ENCODE measurements at places on chromosomes 12 and 14.

GRCh38 chr12:109937371-109937770 is 37.3 kb downstream of the TCHP start:
- no peak for DNase-seq

DNA sequence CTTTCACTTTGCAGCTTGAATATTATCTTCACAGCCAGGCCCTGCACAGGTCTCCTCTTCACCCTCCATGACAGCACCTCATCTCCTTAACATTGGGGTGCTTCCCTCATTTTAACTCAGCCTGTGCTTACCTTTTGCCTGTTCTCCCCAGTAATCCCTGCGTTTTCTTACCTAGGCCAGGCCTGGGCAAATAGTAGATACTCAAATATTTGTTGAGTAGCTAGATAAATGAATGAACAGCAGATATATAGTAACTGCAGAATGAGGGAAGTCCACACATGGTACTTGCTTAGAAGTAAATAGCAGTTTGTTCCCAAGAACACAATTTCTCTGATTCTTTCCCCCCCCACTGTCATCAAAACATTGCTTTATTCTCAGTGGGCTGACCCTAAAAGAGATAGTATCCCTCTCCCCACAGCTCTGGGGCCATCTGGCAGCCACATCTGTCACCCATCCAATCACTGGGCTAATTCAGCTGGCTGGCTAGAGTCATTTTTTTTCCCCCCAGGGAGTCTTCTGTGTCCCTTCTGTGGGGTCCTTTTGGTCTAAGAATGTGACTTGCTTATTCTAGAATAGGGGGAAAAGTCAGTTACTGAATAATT is 43.2 kb downstream of the APPL2 start:
- DNase-seq: no peak

- DNase-seq: no peak
Observed at GRCh38 chr12:6824901-6825381, 3.3 kb upstream of the P3H3 start.

GRCh38 chr14:22572562-22573058 is 16.4 kb downstream of the DAD1 start:
- DNase-seq: no peak

DNA sequence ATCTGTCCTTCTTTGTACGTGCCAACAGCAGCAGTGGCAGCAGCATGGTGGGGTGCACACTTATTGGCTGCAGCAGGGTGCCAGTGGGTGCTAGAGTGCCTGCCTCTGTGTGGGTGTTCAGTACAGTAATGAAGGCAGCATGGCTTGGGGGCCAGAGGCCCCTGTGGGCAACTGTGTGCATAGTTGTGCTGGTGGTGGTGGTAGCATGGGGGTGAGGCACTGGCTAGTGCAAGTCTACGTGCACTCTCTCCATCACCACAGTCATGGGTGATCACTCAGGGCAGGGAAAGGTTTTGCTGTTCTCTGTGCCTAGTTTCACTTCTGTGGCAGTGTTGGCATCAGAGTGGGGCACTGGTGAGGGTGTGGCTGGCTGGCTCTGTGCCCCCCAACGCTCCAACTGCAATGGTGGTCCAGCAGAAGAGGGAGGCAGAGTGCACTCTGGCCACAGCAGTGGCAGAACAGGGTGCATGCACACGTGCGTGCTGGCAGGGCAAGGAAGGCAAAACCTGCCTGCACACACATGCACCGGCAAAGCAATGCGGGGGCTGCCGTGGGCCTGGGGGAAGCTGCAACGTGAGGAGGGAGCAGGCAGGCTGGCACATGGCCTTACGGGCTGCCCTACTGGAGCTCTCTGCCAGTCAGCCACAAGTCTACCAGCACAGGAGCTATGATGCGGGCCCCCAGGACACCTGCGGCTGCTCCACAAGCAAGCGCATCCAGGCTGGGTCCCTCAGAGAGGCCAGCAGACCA is 60.1 kb downstream of the CRACR2A start:
- no peak for DNase-seq

GRCh38 chr12:30582943-30583342 is 112.7 kb downstream of the IPO8 start:
- DNase-seq: no peak

DNA sequence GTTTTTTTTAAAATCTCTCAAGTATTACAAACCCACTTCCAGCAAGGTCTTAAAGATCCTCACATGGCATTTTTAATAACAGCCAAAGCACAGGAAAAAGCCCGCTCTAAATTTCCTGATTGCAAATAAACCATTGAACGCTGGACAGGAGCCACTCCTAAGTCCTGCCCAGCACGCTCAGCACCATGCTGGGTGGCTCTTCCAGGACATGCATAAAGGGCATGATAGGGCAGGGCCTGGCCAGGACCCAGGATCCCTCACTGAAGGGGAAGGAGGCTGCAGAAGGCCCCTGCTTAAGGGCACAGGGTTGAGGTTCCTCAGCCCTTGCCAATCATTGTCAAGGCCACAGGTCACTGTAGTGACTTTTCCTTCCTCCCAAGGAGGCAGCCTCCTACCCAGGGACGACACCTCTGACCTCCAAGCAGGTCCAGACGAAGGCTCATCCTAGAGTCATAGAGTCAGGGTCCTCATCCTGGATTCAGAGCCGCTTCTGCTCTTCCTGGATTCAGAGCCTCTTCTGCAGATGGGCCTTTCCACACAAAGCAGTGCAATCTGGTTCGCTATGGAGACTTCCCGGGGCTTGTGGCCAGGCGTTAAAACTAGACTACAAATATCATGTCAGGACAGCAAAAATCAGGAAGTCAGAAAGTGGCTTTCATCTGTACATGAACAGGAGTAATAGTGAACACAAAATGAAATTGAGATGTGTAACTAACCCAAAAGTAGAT is 123.8 kb downstream of the GCH1 start:
- no peak for DNase-seq

DNA sequence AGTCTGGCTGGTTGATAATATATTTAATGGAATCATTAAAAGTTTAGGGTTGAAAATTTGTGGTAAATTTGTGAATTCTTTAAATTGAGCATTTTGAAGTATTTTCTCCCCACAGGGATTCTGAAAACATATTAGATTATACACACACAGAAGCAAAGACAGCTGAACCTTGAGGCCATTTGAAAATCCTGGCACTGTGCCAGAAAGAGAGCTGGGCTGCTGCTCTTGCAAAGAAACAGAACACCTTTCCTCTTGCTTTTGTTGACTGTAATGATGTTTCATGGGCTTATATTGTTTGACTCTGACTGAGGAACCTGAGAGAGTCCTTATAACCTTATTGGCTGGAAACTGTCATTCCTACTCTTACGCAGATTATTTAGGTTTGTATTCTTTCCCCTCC is 4.8 kb downstream of the RNF34 start:
- DNase-seq: peak; percentile 75

DNA sequence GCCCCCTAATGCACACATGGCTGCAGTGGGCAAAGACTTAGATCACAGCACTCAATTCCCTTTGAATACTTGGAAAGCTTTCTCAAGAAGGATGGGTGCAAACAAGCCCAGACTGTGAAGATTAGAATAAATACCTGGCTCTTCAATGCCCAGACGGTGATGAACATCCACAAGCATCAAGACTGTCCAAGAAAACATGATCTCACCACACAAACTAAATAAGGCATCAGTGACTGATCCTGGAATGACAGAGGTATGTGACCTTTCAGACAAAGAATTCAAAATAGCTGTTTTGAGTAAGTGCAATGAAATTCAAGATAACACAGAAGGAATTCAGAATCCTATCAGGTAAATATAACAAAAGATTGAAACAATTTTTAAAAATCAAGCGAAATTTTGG is 43.8 kb upstream of the ZDHHC17 start:
- no peak for DNase-seq

- no peak for DNase-seq
Observed at GRCh38 chr12:22083167-22083566, 37.1 kb downstream of the CMAS start.

DNA sequence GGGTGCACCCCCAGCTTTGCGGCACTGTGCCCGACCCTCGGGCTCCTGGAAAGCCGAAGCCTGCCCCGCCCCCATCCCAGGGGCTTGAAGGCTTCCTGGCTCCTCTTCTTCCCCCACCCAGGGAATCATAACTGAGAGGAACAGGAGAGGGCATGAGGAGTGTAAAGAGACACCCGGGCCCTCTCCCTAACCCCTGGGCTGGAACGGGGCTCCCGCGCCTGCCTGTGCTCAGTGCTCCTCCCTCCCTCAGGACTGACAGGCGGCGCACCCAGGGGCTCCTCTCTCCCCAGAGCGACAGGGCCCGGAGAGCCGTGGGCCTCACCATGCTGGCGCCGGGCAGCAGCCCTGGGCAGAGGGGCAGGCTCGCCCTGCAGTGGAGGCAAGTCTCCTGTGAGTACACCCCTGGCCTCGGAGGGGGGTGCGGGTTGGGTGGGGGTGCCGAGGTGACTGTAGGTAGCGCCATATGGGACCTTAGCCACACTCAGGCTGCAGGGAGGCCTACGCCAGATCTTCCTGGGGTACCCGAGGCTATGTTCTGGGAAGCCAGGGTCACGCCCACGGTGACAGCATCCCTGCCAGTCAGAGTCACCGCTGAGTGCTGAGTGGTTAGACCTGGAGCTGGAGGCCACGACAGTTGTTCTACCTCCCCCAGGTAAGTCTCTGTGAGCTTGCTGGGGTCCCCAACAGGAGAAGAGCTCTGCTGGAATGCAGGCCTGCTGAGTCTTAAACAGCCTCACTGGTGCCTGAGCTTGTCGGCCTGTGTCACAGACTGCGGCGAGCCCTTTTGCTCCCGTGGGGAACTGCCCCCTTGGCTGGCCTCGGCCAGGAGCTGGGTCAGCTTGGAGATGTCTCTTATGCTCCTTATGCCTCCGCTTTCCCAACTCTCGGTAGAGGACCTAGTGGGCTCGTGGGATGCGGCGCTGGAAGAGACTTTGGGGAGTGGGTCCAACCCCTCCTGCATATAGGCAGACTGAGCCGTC is 7.8 kb downstream of the LRTM2 start:
- no peak for DNase-seq

- DNase-seq: no peak
Observed at GRCh38 chr12:85695097-85695715, 141.0 kb downstream of the RASSF9 start.

GRCh38 chr14:95190346-95190840 is 33.1 kb upstream of the DICER1 start:
- DNase-seq: no peak

GRCh38 chr14:34684578-34684977 is 29.8 kb downstream of the CFL2 start:
- DNase-seq: no peak

DNA sequence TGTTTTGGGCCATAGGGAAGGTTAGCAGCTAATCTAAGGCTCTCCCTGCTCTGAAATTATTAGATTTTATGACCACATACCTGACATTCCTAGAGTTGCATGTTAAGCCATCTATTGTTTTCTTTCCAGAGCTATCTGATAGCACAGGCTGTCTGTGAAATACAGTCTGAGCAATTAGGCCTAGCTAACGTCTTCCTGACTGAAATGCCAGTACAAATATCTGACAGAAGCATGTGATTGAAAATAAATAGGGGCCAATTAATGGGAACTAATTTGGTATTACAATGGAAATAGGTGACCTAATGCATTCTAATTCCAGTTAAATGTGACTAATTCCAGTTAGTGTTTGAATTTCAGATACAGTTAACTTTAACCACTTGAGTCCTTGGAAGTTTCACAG is 115.2 kb downstream of the C12orf75 start:
- no peak for DNase-seq

- no peak for DNase-seq
Observed at GRCh38 chr12:126163984-126164383, 1098.7 kb downstream of the AACS start.

DNA sequence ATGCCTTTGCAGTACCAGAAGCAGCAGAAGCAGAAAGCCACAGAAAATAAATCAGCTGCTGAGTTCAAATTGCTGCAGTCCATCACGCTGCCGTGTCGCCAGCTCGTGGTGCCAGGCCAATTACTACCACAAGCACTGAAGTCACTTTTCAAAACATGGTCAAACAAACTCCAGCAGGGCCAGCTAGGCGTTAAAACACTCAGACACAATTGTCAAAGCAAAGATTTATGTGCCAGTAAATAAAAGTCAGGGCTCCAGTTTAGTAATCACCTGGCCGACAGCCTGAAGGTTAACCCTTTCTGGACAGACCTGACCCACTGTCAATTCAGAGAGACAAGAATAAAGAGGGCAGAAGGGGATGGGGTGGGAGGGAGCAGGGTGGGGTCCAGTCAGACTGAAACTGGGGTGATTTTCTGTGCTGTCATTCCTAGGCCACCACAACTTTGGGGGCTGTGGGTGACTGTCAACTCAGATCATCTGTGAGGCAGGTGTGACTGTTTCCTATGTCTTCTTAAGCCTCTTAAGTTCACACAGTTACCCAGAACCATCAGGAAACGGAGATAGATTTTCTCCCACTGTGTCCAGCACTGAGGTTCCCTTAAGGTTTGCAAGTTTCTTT is 109.8 kb upstream of the FUT8 start:
- no peak for DNase-seq

DNA sequence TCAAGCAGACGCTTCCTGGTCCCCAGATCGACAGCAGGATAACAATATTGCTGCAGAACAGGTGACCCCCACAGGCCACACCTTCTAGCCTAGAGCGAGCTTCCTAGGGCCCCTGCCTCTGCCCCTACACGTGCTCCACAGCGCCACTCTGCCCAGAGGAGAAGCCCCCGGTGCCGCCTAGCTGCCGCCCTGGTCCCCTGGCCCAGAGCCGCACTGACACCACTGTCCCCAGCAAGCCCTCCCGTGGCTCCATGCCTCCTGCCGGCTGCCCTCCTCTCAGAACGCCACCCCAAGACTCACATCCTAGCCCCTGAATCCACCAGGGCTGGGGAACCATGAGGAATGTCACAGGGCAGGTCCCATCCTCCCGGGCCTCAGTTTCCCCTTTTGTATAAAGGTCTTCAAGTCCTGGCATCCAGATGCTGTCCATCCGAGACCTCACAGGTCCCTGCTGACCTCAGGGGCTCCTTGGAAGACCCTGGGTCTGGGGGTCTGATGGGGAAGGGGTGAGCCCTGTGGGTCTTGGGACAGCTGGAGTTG is 31.0 kb downstream of the JAG2 start:
- DNase-seq: no peak

GRCh38 chr14:105030194-105030593 is 9.3 kb upstream of the CDCA4 start:
- DNase-seq: no peak

GRCh38 chr12:40446385-40446784 is 221.6 kb downstream of the LRRK2 start:
- no peak for DNase-seq

DNA sequence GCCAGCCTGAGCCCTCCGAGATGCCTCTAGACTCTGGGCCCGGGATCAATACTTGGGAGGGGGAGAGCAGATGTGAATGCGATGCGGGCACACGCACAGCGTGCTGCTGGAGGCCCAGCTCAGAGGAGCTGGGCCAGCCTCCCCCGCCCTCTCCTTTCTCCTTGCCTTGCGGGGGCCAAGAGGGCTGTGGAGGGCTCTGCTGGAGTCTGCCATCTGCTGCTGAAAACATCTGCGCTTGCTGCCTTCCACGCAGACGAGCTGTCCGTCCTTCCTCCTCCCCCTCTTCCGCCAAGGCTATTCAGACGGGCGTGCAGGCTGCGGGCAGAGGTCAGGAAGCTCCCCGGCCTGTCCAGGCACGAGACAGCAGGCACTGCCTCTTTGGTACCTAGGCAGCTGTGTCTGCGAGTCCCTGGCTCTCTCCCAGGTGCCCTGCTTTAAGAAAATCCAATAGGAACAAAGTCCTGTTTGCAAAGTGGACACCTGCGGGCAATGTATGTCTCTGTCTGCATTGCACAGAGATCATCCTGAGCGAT is 75.2 kb downstream of the SPRING1 start:
- DNase-seq: peak; percentile 48

All from NCI-H2227 treated with DMSO at 0.1 percent for 48 hours (cell line).